Hypothalamus (tissue), 51 donors: ENCODE measurements at places on chromosomes 2 and 18.

GRCh38 chr2:102235042-102235473 lies 48.2 kb downstream of the IL1RL2 start:
- no peak for DNase-seq

- DNase-seq = no peak
Measured at GRCh38 chr18:10775026-10775425, 249.2 kb downstream of the NAPG start.

DNA sequence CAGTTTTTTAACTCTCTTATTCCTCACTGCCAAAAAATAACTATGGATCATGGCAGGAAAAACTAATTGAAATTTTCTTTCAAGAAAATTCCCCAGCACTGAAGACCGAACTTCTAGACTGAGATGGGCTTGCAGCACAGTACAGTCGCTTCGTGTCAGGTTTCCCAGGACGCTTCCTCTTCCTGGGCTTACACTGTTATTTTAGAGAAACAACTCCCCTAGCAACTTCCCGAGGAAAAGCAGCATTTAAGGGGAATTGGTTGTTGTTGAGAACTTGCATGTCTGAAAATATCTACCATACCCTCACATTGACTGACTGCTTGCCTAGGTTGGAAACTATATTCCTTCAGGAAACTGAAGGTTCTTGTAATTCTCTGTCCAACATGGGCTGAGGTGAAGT lies 95.8 kb downstream of the NOL10 start:
- DNase-seq = no peak

- DNase-seq = peak; percentile 32
Measured at GRCh38 chr2:9883897-9884296, 40.6 kb downstream of the TAF1B start.

GRCh38 chr2:43854671-43855070 lies 15.9 kb downstream of the ABCG8 start:
- DNase-seq = no peak

DNA sequence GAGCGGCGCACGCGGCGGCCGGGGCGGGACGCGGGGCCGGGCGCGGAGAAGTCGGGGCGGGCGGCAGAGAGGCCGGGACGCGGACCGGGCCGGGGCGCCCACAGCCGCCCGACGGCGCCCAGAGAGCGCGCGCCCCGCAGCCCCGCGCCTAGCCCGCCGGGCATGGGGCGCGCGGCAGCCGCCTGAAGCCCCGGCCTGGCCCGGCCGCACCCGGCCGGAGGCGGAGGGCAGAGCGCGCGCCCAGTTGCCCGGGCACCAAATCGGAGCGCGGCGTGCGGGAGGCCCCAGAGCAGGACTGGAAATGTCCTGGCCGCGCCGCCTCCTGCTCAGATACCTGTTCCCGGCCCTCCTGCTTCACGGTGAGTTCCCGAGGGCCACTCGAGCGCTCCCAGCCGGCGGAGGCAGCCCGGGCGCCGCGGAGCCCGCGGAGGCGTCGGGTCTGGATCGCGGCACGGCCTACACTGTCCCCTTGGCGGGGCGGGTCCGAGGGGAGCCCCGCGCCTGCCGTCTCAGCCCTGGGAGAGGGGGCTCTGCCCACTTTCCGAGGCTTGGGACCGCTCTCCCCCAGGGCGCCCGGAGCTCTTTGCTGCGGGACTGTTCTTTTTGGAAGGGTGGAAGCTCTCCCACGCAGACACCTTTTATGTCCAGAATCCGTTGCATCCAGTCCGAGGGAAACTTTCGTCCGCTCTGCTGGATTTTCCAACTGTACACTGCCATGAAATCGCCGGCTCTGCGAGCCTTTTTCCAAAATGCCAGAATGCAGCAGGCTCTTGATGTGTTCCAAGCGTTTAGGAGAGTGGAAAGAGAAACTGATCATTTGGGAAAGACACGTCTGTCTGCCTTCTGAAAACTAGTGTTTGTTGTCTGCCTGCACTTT lies 484 bp downstream of the APCDD1 start:
- no peak for DNase-seq

DNA sequence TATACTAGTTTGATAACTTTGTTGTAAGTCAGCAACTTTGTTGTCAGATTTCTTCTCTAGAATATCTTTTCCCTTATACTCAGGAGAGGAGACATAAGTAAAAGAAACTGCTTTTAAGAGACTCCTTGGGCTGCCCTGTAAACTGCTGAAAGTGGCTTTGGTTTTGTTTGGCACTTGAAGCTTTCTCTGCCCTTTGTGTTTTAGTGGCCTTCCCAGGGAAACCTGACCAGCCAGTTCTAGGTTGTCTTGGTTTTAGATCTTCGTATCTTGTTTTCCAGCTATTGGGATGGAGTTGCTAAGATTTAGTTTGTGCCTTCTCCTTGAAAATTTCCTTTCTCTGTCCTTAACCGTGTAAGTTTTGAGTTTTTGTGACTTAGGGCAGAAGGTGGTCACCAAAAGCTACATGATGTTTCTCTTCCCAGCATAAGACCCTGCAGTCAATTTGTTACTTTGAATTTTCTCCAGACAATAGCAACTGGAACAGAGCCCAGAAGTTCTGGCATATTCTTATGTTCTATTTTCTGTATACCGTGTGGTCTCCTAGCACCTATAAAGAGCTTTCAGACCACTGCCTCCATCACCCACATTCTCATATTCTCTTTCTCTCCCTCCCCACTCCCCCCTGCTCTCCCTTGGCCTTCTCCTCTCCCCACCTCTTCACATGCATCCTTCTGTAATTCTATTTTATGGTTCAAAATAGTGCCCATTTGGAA lies 81.1 kb downstream of the BOLA3 start:
- no peak for DNase-seq

GRCh38 chr2:147424766-147425165 lies 420.1 kb upstream of the ACVR2A start:
- no peak for DNase-seq

DNA sequence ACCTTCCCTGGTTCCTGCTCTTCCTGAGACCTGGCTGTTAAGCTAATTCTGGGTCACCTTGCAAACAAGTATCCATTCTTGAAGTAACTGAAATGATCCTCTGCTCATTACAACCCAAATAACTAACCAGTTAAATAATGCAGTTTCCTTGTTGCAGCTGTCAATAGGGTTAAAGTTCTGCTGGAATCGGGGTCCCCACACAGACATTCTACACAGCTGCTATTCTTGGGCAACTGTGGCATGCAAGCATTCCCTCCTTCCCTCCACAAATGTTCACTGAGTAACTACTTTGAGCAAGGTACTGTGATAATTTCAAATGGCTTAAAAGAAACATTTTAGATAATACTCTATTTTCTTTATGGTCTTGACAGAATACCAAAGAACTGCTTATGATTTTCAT lies 17.1 kb downstream of the RBKS start:
- DNase-seq = no peak

- DNase-seq = no peak
Measured at GRCh38 chr2:45739796-45740485, 88.5 kb downstream of the PRKCE start.

GRCh38 chr18:11150271-11150615 lies 874 bp upstream of the PIEZO2 start:
- DNase-seq = no peak

DNA sequence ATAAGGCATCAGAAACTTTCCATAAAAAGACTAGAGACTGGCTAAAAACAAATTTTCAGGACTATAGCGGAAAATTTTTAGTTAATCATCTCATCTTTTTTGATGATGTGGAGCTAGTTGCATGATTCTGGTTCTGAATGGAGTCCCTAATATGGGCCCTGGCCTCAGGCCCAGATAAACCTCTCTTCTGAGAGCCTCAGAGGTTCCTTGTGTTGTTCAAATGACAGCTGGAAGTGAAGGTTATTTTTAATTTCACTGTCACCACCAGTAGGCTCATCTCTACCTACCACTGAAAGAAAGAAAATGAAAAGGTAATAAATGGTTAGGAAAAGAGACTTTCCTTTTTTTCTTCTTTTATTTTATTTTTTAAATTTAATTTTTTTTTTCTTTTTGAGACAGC lies 75.9 kb downstream of the EVA1A start:
- no peak for DNase-seq

GRCh38 chr2:235666213-235666781 lies 172.5 kb downstream of the AGAP1 start:
- peak; percentile 42 for DNase-seq

DNA sequence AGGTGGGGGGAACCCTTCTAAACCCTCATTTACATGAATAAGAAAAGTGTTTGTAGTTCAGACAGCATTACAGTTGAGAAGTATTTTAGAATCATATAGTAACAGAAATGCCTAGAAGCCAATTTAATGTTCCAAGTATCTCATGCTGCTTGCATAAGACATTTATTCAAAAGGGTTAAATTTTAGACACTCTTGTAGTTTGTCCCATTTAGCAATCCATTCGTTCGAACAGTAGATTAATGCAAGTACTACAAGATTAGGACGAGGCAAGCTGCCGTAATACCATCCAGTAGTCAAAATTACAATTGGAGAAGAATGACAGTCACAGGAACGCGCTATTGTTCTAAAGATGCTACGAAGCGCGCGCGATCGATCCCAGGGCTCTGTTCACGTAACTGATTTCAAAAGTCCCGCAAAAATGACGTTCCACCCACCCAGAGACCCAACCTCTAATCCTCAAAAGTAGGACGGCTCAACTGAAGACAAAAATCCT lies 1.2 kb downstream of the TMEM237 start:
- DNase-seq = no peak

GRCh38 chr2:237556773-237557632 lies 9.4 kb upstream of the PRLH start:
- DNase-seq = no peak

- no peak for DNase-seq
Measured at GRCh38 chr2:190318931-190319554, 583 bp downstream of the HIBCH start.

- no peak for DNase-seq
Measured at GRCh38 chr18:74869904-74870863, 272.5 kb downstream of the ZNF407 start.

GRCh38 chr2:24169023-24169422 lies 5.8 kb upstream of the FAM228A start:
- no peak for DNase-seq

DNA sequence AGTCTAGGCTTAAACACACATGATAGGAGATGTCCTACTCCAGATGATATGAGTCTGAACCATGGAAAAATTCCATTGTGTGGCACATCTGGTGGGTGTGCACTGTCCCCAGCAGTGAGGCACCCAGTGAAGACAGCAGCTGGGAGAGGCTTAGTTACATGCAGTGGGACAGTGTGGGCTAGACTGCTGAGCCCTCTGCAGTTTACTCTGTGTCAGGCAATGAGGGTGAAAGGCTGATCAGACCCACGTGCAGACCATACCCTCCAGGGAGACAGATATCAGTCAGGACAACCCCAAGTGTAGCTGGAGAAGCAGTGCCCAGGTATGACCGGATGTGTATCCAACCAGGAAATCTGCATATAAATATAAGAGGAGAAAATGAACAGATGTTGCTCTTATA lies 13.4 kb downstream of the IL37 start:
- DNase-seq = no peak
